SJSA1 (cell line): ENCODE measurements at places on chromosomes 5 and 9. TPM values are rescaled to one million over a fixed set of nuclear protein-coding genes. Genes with fewer than 3 reads are reported as not detected.
A peak's percentile ranks its signal among the peaks of the same experiment; 100 is the strongest.

DNA sequence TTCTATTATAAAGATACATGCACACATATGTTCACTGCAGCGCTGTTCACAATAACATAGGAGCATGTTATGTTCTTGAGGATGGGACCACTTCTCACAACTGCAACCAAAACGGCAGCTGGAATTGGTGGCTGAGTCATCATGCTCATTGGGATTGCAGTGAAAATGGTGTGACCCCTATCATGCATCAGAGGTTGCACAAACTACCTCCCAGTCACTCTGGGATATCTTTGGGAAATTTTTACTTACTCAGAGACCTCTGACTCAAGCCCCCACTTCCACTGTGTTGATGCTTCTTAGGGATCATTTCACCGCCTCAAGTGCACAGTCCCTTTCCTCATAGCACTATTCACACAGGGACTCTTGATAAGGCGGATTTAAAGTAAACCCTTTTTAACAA is 474.1 kb downstream of the BNC2 start:
- DNase-seq, result no peak

The SPINK7 gene
- total RNA-seq, result not detected in 2 replicates

- DNase-seq, result no peak
Measured at GRCh38 chr5:4987431-4987830, 152.7 kb upstream of the ADAMTS16 start.

DNA sequence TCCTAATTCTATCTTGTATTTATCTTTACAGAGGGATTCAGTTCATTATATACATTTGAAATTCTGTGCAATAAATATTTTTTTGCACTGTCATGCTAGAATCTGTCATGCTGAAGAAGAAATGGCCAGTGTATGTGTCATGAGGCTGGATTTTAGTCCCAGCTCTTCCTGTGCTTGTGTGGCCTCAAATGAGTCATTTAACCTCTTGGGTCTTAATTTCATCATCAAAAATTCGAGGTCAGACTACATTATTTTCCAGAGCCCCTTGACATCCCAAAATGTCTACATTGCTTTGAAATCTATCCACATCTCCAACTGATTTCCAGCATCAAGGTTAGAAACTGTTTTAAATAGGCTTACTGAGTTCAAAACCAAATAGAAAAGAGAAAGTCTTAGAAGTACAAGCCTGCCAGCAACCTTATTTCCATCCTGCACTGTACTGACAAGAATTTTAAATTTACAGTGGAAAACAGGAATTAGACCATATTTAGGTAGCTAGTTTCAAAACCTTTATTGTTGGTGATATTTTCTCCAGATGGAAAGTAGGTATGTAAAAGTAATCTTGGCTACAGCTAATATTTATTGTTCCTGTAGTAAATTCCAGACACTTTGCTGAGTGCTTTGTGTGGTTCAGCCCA is 96.7 kb upstream of the MAMDC2 start:
- peak; percentile 71 for DNase-seq

GRCh38 chr9:38057416-38058195 is 11.4 kb downstream of the SHB start:
- DNase-seq, result no peak

- peak; percentile 32 for DNase-seq
Measured at GRCh38 chr5:40386289-40386688, 293.4 kb upstream of the PTGER4 start.

The GABRP gene
- total RNA-seq, result not detected in 2 replicates

The SLC6A7 gene
- total RNA-seq, result not detected in 2 replicates

The TLX3 gene
- total RNA-seq, result not detected in 2 replicates

GRCh38 chr5:50863534-50864170 is 197.2 kb downstream of the PARP8 start:
- DNase-seq, result no peak

GRCh38 chr5:40605295-40605958 is 74.3 kb upstream of the PTGER4 start:
- DNase-seq, result no peak

DNA sequence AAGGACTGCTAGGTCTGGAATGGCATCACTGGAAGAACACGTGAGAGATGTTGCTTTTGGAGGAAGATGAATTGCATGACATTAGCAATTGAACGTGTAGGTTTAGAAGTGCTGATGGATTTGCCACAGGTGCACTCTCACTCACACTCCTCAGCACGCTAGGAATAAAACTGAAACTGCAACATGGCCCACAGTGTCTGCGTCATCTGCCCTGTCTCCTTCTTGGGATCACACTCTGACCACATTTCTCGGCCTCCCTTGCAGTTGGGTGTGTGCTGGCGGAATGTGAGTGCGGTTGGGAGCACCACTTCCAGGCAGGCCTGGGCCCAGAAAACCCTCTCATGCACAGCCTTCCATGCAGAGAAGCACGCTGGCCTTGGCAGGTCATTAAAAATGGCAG is 152.8 kb upstream of the LHFPL2 start:
- no peak for DNase-seq

The TPRN gene
- total RNA-seq, result 6.0 and 6.1 TPM in 2 replicates

DNA sequence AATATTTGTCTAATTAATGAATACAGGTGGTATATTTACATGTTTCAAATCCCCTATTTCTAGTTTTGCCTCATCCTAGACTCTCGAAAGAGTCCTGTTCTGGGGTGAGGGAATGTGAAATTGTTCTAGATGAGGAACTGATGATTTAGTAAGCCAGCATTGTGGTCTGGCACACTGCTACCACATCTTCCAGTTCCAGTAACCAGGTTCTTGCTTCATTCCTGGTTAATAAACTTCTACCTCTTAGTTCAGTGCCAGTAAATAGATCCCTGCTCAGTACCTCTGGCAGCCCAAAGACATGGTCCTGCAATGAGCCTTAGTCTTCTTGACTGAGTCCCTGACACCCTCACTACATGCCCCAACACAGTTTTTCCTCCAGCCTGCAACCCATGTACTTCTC is 207.7 kb downstream of the SREK1 start:
- DNase-seq, result no peak

- no peak for DNase-seq
Measured at GRCh38 chr5:166367391-166367790, 1924.1 kb upstream of the WWC1 start.

The PCDHA7 gene
- total RNA-seq, result 0.03 TPM in 1 of 2 replicates, not detected in the other

DNA sequence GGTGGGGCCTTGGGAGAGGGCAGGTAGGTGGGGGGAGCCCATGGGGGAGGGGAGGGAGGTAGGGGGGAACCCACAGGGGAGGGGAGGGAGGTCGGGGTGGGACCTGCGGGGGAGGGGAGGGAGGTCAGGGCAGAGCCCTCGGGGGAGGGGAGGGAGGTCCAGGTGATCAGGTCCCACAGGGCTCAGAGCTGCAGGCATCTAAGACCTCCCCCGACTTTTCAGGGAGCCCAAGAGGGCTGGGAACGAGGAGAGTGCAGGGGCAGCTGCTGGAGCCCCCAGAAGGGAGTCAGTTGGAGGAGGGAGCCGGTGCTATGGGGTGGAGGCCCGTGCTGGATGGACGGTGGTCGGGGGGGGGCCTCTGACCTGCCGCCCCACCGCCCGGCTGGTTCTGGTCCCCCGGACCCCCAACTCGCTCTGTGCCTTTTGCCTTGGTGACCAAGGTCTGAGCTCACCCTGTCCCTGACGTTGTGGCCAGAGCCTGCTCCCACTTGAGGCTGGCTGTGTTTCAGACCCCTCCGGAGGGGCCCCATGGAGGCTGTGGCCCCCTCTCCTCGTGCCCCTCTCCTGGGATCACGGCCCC is 31.8 kb downstream of the SLC9A3 start:
- DNase-seq, result no peak

DNA sequence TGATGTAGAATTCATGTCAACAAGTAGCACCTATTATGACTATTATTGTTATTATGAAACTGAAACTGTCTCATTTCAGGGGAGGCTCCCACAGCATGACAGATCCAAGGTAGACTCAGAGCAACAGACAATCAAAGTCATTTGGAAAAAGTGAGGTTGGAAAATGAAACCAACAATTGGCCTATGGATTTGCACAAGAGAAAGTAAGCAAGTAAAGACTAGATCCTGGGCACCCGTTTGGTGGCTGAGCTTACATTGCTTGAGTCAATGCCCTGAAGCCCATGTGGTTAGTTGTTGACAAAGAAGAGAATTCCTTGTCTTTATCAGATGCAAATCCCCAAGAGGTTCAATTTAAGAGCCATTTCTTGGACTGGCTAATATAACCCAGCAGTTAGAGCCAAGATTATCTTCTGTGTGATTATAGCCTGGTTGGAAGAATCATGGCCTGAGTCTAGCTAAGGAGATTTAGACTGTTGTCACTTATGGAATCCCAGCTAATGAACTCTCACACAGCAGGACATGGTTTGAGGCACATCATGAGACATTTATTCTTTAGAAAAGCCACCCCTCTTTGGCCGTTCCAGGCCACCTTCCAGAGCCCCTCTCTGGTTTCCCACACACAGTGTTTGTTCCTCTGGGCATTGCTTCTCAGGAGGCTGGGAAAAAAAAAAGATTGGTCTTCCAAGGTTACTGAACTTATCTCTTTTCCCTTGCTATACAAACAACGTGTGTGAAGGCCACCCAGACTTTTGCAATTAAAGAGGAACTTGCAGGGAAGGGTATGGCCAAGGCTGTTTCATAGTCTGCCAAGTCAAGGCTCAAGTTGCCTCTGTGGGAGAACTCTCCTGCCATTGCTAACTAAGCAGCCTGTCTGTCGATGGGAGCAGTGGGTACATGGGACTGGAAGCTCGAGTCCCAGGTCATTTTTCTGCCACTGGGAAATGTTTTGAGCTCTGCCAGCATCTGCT is 399.5 kb downstream of the ENC1 start:
- peak; percentile 84 for DNase-seq

GRCh38 chr5:116062352-116062751 is 22.5 kb upstream of the COMMD10 start:
- no peak for DNase-seq

DNA sequence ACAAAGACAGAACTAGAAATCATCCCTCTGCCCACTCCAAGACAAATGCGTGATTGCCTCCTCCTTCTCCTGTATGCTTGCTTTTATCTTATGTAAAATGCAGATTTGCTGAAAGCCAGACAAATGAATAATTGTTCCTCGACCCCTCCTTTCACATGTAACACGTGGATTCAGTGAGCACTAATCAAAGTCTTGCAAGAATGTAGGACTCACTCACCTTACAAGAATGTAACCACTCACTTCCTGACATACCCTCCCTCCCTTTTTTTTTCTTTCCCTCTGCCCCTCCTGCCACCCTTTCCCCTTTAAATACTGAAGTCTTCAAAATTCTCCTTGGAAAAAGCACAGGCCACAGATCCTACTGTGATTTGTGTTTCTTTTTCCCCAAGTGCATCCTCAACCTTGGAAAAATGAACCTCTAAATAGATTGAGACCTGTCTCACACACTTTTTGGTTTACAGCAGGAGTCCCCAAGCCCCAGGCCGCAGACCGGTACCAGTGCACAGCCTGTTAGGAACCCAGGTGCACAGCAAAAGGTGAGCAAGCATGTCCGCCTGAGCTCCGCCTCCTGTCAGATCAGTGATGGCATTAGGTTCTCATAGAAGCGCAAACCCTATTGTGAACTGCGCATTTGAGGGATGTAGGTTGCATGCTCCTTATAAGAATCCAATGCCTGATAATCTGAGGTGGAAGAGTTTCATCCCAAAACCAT is 29.4 kb upstream of the HSD17B3 start:
- no peak for DNase-seq

DNA sequence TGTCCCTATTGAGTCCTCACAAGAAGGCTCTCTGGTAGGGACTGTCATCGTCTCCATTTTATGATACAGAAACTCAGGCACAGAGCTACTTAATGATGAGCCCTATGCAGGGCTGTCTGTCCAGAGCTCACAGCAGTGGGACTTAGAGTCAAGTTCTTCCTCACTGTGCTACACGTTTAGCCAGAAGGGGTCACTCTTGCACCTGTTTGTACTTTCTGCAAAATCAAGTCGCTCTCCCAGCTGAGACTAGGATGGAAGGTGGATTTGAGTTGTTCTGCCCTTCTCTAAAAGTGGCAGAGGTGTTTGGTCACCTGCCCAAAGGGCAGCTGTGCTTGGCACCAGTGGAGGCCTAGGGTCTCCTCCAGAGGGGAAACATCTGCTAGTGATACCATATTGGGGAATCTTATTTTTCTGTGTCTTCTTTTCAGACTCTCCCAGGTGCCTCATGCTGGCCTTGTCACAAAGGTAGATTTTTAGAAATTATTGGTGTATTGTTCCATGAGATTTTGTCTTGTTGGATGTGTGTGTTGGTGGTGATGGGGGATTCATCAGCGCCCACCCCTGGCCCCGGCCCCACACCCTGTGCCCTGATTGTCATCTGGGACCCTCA is 104.2 kb downstream of the PPARGC1B start:
- DNase-seq, result peak; percentile 82

DNA sequence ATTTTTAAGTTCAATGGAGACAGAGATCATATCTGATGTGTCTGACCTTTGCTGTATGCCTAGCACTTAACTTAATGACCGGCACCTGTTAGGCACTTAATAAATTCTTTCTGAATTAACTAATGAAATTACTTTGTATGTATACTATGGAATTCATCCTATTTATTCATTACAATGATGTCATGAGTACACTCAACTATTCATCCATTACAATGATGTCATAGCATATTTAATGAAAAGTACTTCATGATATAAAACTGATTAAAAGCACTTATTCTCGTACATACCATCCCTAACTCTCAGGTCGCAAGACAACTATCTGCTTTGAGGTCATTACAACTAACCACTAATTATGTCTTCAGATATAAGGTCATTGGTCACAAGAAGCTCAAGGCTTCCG is 1131.6 kb downstream of the DTWD2 start:
- no peak for DNase-seq

- DNase-seq, result peak; percentile 64
Measured at GRCh38 chr5:128537221-128537999, 635 bp downstream of the FBN2 start.

DNA sequence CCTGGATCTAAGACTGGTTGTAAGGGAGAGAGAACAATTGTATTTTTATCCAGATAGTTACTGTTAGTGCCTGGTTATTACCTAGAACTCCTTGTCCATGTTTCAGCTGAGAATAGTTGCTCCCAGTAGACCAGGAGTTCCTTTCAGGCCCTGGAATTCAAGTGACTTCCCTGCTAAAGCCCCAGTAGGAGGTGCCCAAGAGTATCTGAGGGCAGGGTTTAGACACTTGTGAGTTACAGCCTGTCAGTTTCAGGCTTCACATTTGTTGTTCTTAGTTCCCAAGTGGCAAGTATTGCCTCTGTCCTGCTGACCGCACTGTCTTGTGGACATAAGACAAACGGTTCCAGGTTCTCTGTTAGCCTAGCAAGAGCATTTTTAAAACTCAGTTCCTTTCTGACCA is 743.9 kb upstream of the SEMA6A start:
- DNase-seq, result no peak

GRCh38 chr9:128689820-128690683 is 1.0 kb downstream of the SET start:
- DNase-seq, result no peak

DNA sequence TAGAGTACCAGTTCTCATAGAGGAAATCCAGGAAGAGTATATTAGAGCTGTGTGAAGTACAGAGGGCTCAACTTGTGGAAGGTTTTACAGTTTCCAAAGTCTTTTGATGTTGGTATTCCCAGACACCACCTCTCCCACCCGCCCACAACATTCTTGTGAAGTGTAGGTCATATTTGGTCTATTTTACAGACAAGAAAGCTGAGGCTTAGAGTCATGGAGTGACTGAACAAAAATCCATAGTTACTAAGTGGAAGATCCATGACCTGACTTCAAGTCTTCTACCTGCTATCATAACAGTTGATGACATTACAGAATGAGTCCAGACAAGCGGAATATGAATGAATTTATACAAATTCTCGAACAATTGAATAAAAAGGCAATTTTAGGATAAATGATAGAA is 187.1 kb upstream of the RPS23 start:
- no peak for DNase-seq

The CATSPER3 gene
- 0.08 and 1.3 TPM in 2 replicates for total RNA-seq

The CLIC3 gene
- 0.89 TPM in 1 of 2 replicates, not detected in the other for total RNA-seq
